ENCODE measurements at places on chromosomes 5 and 9.

- DNase-seq = no peak
These were observed 31.2 kb upstream of the CDK5RAP2 start for GRCh38 chr9:120610975-120611689.

GRCh38 chr5:109937951-109938350 lies 248.2 kb downstream of the MAN2A1 start:
- no peak for DNase-seq

GRCh38 chr9:18036422-18037187 lies 437.3 kb upstream of the ADAMTSL1 start:
- no peak for DNase-seq

DNA sequence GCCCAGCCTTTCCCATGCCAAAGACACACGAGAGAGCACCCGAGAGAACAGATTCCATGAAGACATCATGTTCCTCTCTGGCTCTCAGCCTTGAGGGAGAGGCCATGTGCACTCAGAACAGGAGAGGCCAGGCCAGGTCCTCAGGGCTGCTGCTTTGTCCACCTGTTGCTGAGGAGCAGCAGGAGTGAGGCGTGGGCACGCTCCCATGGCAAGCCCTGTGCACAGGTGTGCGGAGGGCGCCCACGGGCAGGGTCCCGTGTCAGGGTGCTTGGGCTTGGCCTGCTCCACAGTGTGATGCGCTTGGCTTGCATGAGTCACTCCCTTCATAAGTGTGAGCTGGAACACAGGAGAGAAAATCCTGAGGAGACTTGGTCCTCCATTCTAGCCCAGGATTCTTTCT lies 27.4 kb downstream of the ZNF354A start:
- DNase-seq = no peak

DNA sequence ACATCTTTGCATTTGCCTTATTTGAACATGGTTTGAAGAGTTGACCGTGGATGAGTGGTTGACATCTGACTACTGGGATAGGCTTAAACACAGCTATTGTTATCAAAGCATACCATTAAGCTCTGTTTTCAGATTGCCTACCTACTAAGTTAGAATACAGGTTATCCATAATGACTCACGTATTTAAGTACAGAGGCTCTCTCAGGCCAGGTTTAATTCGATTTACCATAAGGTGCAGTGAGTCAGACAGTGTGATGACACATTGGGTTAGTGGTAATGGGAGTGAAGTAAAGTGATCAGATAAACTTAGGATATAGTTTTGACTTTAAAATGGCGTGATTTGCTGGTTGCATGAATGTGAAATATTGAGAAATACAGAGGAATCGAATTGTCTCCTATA lies 732.0 kb upstream of the CTNND2 start:
- DNase-seq = no peak

- no peak for DNase-seq
These were observed 34.7 kb upstream of the MIER3 start for GRCh38 chr5:56986626-56986947.

GRCh38 chr5:77531297-77531696 lies 39.2 kb upstream of the WDR41 start:
- no peak for DNase-seq

DNA sequence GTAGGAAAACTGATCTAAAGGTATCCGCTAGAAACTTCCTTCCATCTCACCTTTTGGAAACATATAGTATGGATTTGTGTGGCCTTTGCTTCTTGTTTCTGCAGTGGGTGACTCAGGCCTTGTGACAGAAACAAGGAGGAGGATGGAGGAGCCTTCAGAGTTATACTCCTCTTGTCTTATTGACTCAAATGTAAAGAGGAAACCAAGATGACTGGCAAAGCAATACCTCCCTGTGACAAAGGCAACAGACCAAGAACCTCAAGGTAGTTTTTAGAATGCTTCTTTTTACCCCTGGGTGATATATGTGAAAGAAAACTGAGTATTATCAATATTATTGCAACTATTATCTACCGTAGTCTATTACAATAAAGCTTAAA lies 123.3 kb upstream of the SLIT3 start:
- no peak for DNase-seq

DNA sequence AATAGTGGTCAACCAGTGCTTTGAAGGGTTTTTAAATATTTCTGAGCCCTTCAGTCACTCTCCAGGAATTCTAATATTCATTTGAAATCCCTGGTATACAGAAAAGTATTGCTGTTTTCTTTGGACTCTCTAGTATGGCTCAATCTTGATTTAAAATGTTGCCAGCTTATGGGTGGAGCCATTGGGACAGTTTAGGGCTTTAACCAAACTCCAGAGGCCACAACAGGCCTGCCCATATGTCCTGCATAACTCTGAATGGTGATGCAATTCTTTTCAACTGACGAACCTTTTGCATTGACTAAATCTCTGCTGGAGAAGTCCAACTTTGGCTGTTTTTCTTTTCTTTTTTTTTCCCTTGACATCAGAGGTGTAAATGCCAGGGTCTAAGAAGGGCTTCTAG lies 10.3 kb upstream of the ANKHD1 start:
- DNase-seq = no peak

GRCh38 chr9:110750272-110750671 lies 81.7 kb downstream of the MUSK start:
- DNase-seq = no peak

DNA sequence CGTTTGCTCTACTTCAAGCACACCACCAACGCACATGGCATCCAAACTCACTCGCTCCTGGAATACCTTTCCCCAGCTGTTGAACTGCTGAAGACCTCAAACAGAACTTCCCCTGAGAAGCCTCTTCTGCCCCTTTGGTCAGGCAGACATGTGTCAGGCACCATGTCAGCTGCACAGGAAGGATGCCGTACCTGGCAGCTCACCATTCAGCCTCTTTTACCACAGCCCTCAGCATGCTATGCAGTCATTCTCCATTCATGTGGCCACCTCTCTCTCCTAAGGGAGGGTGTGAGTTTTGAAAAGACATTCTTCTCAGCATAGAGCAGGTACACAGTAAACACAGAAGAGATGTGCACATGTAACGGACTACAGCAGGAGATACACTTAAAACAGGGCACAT lies 14.2 kb downstream of the IL4 start:
- DNase-seq = peak; percentile 46

GRCh38 chr9:80839821-80840675 lies 849.3 kb downstream of the TLE1 start:
- no peak for DNase-seq

GRCh38 chr5:19531374-19531952 lies 456.5 kb downstream of the CDH18 start:
- peak; percentile 0 for DNase-seq

DNA sequence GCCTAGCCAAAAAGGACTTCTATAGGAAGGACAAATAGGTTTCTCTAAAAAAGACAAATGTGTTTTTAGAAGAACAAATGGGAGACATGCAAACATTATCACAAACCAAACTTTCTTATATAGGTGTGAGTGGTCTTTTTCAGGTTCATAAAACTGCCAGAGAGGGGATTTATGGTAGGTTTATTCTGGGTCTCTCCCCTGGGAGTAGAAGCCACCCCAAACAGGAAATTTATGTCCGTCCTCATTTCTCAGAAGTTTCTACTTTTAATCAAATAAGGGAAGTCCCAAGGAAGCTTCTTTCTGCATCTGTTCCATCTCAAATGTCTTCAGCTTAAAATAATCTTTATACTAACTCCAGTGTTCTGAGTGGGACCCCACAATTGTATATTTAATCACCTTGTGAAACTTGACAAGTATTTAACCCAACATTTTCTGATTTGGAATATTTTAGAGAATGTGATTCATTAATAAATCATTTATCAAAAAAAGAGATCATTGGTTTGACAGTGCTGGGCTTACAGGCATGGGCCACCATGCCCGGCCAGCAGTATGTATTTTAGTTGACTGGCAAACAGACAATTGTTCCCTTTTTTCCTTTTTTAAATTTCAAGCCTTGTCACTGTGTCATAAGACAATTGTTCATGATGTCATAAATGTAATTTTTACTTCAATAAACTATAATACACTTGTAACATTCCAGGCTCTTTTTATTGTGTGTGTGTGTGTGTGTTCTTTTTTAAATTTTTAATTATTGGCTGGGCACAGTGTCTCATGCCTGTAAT lies 44.6 kb upstream of the GLDC start:
- DNase-seq = no peak

- DNase-seq = no peak
These were observed 34.5 kb downstream of the DAB2IP start for GRCh38 chr9:121685795-121686377.

GRCh38 chr5:107917983-107918382 lies 247.2 kb upstream of the EFNA5 start:
- no peak for DNase-seq

DNA sequence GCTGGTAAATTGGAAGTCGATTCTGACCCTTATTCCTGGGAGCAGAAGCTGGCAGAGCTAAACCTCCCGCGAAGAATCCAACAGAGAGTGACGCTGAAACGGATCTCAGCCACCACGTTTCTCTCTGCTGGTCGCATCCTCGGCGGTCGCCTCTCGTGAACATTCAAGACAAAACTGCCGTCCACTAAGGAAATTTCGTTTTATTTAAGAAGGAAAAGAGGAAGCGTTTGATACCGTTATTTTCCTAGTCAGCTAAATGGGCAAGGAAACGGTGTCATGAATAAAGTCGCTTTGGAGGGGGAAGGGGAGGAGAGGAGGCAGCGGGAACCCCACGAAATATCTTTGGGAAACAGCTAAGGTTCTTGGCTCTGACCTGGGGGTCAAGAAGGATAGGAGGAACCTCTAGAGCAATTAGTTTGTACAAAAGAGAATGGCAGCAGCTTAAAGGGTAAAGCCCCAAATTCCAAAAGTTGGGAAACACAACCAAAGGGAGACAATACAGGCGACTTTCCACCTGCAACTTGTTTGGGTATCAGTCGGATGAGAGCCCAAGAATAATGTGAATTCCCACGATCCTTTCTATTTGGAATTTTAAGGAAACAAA lies 1.9 kb downstream of the FOXB2 start:
- DNase-seq = no peak

GRCh38 chr9:99008203-99008602 lies 64.5 kb downstream of the COL15A1 start:
- no peak for DNase-seq

- no peak for DNase-seq
These were observed 47.7 kb upstream of the TLX3 start for GRCh38 chr5:171261361-171261760.

- DNase-seq = no peak
These were observed 766 bp upstream of the LRRC26 start for GRCh38 chr9:137170486-137171148.

DNA sequence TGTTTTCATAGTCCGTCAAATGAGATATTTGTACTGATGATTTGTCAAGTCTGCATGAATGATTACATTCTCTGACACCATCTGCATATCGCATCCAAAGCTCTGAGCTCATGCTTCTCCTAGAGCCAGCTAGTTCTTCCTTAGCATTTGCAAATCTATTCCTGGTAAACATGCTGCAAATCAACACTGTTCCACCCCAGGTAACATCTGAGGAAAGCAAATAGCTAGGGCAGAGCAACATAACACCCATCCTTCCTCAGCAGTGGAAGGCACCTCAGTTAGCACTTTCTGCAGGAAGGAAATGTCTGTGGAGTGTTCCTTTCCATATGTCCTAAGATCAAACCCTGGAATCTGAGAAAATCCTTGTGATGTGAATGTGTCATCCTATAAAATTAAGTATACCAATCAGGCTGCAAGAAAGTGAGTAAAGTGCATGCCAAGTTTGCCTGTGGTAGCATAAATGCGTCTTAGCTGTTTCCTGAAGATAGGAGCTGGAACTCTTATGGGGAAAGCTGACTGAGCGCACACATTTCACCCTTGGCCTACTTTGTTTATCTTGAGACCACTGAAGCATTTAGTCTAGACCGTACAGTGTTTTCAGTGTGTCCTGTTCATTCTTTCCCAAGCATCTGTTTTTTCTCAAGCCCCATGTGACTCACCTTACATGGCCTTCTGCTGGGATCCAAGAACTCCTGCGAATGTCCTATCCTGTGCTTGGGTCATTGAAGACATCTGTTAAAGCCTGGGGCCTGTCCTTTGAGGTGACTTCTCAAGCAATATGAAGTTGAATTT lies 50.9 kb upstream of the STARD4 start:
- DNase-seq = no peak

- no peak for DNase-seq
These were observed 11.8 kb downstream of the DMXL1 start for GRCh38 chr5:119082691-119083090.

GRCh38 chr5:132471944-132472343 lies 18.6 kb downstream of the IRF1 start:
- no peak for DNase-seq

GRCh38 chr5:109899163-109899535 lies 209.4 kb downstream of the MAN2A1 start:
- no peak for DNase-seq

- no peak for DNase-seq
These were observed 275.8 kb upstream of the ADRA1B start for GRCh38 chr5:159640446-159640845.

GRCh38 chr9:3528451-3528850 lies 2.6 kb upstream of the RFX3 start:
- DNase-seq = peak; percentile 90
